SJSA1 (cell line): ENCODE measurements at places on chromosomes 7 and 10.

- no peak for DNase-seq
These were observed 64.6 kb downstream of the ZNF680 start for GRCh38 chr7:64498270-64498669.

GRCh38 chr7:144384071-144384470, 19.4 kb downstream of the NOBOX start:
- no peak for DNase-seq

DNA sequence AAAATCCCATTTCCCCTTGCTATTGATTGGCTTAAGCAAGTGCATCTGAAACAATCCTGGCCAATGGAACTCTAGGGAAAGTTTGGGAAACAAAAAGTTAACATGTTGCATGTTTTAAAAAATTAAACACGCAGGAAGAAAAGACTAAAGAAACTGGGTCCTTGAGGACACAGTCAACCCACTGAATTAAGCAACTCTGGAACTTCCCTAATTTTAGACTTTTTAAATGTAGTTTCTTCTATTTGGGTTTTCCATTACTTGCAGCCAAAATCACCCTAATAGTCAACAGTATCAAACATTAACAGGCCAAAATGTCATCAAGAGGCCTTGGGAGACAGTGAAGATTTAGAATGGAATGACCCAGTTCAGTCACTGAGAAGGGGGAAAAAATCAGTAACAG, 40.6 kb downstream of the OSBPL3 start:
- no peak for DNase-seq

DNA sequence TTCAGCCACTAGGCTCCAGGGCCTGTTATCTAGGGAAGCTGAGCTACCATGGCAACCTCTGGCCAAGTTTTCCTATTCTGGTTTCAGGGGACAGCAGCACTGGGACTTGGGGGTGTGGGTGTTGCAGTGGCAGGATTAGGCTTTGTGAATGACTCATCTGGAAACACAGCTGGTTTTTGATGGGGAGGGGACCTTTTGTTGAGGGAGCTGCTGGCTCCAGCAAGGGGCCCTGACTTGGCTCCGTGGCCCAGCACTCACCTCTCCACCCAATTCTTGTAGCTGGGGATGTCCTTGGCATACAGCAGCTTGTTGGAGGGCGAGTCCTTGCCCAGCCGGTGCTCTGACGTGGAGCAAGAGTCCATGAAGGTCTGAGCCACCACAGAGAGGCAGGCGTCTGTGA, 435.9 kb downstream of the PLXNA4 start:
- no peak for DNase-seq

DNA sequence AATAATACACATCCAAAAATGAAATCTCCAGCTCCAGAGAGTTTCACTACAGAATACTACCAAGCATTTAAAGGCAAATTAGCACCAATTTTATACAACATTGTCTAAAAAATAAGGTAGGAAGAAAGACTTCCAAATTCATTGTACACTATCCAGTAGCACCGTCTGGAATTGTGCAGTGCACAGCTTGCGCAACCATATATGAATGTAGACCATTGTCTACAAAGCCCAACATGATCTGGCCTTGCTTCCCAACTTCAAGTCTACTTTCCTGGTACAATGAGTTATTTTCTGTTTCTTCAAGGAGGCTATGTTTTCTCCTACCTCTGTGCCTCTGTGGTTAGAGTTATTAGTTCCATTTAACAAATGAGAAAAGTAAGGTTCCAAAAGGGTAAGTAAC, 115.4 kb upstream of the FOXK1 start:
- no peak for DNase-seq

GRCh38 chr10:8225187-8225586, 170.7 kb downstream of the GATA3 start:
- DNase-seq = no peak

DNA sequence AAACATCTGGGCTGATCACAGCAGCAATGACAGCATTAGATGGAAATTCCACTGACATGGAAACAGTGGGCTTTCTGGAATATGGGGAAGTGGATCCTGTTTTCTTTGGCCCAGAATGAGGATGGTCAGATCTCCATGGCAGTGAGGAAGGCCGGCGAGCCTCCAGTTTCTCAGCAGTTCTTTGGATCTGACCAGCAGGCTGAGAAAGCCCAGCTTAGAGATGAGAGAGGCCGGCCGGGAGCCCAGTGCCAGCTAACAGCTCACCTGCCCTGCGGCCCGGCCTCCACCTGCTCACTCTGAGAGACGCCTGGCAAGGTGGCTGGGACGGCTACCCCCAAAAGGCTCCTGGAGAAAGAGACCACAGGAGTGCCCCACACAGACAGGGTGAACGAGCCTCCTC, 24.2 kb downstream of the GPER1 start:
- DNase-seq = peak; percentile 34

DNA sequence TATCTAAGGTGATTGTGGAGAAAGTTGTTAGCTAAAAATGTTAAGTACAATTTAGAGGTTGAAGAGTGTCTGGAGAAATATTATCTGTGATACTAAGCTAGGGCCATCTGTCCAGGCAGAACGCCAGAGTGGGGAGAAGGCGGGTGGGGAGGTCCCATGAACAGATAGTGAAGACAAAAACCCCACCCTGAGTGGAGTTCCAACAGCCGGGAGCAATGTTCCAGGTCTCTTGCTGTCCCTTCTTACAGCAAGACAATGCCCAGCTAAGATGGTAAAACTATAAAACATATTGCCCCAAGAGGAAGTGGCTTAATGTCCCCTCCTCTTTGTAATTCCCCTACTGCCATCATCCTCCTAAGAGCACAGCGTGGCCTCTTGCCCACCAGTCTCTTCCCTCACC, 10.4 kb upstream of the IL15RA start:
- DNase-seq = no peak

GRCh38 chr7:77349141-77349540, 67.0 kb downstream of the GSAP start:
- no peak for DNase-seq

GRCh38 chr10:56537984-56538383, 176.9 kb upstream of the ZWINT start:
- DNase-seq = peak; percentile 68

GRCh38 chr10:78362406-78363022, 328.9 kb downstream of the RPS24 start:
- peak; percentile 52 for DNase-seq

DNA sequence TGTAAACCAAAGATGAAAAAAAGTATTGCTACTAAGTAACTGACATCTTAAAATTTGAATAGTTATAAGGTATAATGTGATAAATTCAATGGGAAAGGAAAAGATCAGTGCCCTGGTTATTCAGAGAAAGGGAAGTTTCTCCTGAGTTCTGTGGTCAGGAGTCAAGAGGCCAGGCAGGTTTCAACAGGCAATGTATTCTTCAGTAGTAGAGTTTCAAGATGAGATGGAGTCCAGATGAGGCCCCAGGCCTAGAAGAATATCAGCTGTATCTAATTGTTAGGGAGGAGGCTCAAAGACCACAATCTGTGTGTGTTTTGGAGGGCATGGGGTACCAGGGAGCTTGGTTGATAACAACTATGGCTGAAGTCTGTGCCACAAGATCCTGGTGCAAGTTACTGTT, 101.4 kb upstream of the DLX6 start:
- DNase-seq = no peak

GRCh38 chr10:117133273-117134055, 4.6 kb downstream of the VAX1 start:
- no peak for DNase-seq

- no peak for DNase-seq
These were observed 232.7 kb downstream of the PHF14 start for GRCh38 chr7:11206177-11206899.

DNA sequence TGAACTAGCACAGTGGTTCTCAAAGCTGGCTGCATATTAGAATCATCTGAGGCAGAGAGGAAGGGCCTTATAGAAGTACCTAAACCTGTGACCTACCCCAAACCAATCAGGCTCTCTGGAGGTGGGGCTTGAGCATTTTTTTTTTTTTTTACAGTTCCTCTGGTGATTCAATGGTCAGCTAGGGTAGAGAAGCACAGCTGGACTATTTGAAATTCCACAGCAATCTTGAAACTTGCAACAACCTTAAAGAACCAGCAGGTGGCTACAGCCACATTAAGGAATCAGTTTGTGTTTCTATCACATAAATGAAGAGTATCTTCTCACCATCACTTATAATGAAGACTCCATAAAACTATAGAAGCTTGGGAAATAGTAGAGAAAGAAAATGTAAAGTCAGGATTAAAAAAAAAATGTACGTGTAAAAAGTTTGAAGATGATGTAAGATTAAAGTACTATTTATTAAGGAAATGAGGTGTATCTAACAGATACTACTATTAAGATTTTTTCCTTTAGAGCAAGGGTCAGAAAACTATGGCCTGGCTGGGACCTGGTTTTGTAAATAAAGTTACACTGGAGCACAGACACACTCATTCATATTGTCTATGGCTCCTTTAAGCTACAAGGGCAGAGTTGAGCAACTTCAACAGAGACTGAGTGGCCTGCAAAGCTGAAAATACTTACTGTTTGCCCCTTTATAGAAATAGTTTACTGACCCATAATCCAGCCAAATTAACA, 3.8 kb downstream of the RTKN2 start:
- DNase-seq = no peak

DNA sequence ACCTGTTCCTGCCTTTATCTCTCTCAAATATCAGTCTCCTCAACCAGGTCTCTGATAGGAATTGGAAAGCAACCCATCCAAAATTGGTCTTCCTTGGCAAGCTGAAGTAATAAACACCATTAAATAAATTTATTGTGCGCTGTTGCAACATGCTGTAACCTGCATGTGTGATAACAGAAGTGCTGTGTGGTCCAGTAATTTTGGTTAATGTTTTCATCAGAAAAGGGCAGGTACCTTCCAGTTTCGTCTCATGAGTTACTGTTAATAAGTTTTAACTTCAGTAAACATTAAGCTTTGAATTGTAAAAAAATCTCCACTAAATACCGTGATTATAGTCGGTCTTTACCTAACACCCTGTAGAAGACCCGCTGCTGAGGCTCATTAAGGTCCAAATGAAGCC, 624.7 kb downstream of the TNS3 start:
- no peak for DNase-seq

DNA sequence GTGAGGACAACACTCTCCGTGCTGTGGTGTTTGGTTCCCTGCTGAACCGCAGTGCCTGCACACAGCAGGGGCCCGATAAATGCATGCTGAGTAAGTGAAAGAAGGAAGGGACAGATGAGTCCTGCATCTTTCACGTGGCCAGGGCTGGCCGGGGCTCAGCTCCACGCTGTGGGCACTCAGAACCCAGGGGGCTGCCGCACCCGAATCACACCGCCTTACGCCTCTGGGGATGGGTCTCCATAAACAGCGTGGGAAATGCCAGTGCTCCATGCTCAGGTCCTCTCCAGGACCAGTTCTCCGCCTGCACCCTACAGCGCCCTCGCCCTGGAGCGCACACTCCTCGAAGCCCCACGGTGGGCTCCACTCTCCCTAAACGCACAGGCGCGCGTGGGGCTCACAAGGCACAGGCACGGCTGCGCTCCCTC, 38.1 kb downstream of the RASGEF1A start:
- no peak for DNase-seq

DNA sequence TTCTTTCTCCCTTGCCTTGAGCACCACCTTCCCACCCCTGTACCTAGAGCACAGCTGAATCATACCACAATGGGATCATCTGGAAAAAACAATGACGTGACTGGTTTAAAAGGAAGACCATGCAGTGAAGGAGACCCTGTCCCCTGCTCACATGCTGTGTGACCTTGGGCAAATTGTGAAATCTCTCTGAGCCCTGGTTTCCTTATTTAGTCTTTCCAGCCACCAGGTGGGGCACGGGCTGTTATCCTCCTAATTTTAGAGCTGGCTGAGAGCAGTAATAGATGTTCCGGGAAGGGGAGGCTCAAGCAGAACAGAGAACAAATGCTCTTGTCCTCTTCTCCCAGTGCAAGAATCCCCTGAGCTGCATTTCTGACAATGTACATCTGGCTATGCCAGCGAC, 198.3 kb downstream of the RPS24 start:
- DNase-seq = no peak

- no peak for DNase-seq
These were observed 57.3 kb downstream of the REEP3 start for GRCh38 chr10:63578501-63578900.

DNA sequence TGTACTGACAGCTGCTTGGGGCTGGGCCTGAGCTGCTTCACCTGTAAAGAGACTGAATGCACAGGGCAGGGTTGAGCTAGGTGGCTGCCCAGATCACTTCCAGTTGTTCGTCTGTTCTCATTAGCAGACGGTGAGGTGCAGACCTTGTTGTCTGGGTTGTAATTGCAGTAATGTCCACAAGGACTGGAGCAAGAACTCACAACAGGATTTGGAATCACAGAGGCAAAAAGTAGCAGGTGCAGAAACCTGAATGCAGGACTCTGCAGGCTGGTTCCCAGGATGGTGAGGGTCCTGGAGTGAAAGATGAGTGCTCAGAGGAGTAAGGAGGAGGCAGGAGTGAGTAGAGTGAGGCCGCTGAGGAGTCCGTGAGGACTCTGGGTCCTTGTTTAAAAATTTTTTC, 9.2 kb downstream of the ZSCAN25 start:
- DNase-seq = no peak

DNA sequence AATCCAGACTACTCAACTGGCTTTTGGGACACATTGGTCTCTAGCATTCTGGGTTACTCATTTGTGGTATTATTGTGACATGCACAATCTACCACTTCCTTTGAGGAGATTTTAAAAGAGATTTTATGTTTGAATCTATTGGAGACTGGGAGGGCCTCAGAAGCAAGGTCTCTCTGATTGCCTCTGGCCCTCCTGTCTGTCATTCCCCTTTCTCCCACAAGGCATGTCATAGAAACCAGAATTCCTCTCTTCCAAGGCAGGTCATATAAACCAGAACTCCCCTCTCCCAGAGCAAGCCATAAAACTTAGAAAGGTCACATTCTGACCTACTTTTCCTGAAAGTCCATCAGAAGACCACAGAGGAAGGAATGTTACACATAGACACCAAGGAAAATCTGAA, 777.7 kb downstream of the PHTF2 start:
- DNase-seq = no peak

DNA sequence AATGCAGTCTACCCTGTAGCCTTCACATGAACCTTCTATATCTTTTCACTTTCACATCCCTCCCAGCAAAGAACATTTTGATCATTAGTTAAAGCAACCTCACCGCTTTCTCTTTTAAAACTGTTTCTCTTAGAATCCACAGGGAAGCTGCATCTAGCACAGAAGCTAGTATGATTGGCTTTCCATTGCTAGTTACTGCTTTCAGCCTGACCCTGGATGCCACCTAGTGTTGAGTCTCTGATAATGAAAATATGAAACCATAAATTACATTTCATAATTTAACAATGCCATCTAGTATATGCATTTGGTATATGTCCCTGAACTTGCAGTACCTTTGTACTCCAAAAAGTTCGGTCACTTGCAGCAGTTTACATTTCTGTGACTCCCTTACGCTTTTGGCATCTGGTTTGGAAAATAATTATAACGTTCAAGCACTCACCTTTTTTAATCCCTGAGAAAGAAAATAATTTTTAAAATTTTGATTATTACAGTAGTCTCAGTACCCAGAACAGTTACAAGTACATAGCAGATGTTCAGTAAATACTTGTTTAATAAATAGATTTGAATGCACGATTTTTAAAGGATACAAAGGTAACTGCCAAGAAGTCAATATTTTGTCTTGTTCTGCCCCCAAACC, 22.7 kb downstream of the CISD1 start:
- no peak for DNase-seq
